Amniotic stem cell (primary cell): ENCODE measurements at places on chromosomes 4 and X.

- no peak for DNase-seq
These were observed 25.1 kb downstream of the PIR start for GRCh38 chrX:15468036-15468435.

DNA sequence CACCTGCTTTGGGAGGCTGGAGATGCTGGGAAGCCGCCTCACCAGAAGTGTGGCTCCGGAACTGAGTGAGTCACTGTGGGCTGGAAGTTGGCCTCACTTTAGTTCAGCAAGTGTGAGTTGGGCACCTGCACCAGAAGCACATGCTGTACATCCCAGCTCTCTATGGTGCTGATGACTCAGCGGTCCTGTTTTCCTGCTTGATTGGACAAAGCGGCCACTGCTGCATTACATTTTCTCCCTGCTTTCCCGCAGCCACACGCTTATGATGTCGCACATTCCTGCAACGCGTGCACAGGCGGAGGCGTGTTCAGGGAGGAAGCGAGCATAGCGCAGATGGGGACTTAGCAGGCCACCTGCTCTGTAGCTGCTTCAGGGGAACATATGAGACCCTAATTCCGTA is 26.7 kb upstream of the CLDN34 start:
- DNase-seq: no peak

DNA sequence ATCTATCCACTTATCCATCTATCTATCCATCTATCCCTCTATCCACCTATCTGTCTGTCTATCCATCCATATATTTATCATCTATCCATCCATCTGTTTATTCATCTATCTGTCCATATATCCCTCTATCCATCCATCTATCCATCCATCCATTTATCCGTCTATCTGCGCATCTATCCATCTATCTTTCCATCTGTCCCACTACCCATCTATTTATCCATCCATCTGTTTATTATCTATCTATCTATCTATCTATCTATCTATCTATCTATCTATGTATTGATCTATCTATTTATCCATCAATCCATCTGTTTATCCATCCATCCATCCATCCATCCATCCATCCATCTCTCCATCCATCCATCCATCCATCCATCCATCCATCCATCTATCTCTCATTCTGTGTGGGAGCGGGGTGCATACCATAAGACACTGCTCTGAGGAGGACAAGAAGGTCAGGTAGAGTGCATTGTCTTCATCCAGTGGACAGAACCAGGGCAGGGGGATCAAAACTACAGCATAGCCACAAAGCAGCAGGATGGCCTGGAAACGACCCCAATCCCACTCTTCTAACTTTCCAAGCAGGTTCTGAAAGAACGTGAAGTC is 53.2 kb upstream of the ENPP6 start:
- DNase-seq: no peak

DNA sequence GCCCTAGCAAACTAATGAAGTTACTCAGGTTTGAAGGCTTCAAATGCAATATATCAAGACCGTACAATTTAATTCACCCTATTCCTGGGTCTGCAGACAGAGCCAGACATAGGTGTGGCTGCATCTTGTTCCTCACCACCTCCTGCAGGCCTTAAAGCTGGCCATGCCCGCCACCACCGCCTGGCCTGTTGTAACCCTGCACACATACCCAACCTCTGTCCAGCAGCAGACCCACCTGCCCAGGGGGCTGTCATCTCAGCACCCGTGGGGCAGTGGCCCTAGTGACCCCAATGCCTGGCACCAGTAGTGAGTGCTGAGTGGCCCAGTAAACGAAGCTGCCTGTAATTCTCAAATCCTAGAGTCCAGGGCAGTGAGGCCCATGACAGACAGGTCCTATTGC is 40.7 kb downstream of the ZBTB49 start:
- no peak for DNase-seq

GRCh38 chr4:88793475-88793874 is 95.8 kb upstream of the NAP1L5 start:
- DNase-seq: no peak

DNA sequence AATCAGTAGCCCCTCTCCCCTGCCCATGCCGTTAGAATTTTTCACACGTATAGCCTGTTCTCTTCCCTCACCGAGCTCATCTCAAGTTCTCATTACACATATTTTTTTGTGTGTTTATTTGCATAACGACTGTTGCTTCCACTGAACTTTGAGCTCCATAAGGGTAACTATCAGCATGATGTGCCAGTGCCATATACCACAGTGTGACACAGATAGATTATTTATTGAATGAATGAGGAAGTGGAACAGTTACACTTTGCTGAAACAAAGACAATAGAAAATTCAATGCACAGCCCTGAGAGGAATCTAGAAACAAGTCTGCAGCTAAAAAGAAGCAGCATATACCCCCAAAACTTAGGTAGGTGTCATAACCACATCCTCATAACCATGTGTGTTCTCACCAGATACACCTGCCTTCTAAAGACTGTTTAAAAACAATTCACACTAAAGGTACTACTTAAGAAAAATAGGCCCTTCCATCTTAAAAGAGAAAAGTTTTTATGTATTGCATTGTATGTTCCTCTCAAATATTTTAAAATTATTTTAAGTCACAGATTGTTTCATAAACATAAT is 389.9 kb downstream of the PACRGL start:
- DNase-seq: no peak

DNA sequence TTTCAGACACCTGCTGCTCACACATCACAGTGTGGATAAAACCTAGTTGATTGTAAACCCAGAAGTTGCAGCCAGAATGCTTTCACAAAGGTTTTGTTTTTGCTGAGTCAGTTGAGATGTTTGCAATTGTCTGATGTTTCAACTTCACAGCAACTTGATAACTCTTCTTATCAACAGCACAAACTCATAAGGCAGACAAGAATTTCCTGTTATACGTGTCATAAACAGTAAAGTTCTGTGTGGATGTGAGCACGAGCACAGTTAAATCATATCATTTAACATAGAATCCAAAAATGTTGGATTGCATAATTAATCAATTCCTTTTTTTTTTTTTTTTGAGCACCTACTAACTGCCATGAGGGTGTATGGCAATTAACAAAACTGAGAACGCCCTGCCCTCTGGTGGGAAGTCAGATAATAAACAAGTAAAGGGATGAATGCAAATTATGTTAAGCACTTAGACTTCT is 512.2 kb downstream of the PDHA2 start:
- no peak for DNase-seq

DNA sequence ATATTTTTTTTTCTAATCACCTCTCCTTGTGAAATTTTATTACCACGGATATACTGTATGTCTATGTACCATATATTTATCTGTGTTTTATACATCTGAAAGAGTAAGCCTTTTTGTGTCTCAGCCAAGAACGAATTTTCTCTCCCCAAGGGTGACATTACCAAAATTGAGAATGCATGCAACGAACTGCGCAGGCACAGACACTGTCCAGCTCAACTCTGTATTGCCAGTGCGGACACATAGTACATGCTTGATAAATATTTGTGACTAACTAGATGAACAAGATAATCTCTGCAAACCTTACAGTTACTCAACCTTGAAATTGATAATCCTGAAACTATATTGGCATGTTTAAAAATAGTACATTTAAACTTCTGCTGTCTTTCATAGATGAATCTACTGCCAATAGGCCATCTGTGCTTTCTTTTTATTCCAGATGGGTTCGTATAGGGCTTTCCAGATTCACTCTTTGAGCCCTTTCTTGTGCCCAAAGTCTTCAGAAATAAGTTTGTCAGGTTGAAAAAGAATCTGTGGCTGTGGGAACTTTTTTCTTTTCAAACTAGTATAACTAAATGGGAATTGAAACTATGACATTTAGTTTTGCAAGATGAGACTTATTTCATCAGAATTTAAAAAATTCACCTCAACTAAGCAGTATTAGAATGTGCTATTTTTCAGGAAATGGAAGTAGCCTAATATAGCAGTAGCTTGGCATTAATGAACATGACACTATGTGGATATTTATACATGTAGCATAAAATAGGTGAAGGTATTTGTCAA is 38.9 kb downstream of the DTHD1 start:
- DNase-seq: no peak

- no peak for DNase-seq
These were observed 246.9 kb upstream of the GPC4 start for GRCh38 chrX:133661962-133662839.

DNA sequence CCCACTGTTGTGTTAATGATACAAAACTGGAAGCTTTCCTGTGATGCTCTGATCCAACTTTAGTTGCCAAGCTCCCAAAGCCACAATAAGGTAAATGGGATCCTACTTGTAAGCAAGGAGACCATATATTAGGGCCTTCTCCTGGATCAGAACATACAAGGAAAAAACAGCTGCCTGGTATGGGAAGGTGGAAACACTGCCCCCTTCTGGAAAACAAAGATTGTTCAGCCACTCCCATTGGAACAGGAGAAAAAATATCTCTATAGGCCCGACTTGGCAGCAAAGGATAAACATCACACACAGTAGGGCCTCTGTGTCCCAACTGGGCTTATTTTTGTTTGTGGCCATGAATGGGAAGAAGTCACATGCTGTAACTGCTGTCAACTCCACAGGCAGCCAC is 166.5 kb downstream of the TBX22 start:
- DNase-seq: no peak

DNA sequence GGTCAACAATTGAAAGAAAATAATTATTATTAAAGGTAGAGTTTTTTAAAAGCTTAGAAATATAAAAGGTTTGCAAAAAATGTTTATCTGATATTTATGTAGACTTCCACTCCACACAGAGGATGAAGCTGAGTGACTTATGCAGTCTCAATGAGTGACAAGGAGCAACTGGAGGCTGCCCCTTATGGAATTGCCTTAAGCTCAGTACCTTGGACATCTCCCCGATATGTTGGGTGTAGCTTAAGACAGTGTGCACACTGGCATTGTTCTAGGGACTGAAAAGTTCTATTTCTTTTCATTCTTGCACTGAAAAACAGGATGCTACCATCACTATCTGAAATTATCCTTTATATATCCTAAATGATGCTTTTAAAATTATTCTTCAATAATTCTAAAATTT is 292.1 kb downstream of the PRDM5 start:
- DNase-seq: no peak

DNA sequence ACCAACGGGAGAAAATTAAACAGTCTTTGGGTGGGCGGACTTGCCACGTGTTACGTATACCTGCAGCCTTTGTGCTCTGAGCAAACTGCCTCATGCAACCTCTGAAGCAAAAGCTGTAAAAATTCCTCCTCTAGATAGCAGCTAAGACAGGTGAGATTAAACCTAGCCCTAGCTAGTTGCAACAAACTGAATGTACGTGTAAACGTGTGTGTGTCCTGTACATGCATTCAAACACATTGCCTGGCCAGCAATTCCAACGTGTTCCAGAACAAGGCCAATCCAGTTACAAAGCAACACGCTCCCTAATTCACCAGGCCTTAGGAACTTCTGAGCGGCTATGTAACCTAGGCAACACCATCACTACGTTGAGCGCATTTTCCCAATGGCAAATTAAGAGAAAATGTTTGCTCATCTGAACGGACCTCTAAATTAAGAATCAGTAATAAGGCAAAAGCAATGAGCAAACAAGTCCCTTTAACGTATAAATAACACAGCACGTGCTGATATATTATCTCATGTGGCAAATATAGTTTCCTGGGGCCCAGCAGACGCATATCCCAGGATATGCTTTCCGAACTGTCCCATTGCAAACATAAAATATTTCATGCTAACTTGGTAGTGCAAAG is 792 bp downstream of the PPID start:
- no peak for DNase-seq

GRCh38 chrX:107706309-107706708 is 69.3 kb downstream of the TSC22D3 start:
- no peak for DNase-seq

DNA sequence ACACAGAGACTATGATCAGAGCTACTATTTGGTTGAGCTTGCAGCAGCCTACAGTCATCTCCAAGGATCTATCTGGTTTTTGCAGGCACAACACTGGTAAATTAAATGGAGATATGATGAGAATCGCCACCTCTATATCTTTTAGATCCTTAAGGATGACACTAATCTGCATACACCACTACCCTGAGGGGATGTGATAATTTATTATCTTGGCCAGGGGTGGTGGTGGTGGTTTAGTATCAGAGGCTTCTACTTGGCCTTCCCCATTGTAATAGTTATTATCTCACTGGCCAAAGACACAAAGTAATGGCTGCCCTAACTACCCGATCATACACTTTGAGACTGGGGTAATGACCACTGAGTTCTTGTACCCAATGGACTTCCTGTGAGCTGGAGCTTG is 21.2 kb downstream of the CCDC160 start:
- no peak for DNase-seq

DNA sequence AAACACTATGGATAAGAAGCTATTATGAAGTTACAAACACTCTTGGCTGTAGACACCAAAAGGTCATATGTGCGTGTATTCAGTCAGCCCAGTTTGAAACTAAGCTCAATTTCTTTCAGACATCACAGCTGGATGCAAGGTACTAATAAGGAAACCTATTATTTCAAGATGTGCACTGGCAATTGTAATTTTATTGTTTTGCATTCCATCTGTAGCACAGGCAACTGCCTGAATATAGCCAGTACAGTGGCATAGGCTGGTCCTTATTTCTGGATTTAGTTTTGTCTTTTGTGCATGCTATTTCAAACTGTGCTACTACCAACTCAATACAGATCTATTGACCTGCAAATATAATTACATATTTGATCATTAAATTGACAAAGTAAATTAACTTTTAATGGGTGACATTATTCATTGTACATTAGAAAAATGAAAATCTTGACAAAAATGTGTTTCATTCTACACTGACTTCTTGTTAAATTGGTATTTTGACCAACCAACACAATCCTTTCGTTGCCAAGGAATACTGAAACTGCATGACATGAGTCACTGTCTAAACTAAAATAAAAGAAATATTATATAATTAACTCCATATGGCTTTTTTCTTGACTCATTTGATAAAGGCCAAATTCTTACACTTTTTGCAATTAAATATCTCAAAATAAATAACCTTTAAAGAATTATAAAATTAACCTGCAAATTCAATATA is 594.3 kb upstream of the ADGRL3 start:
- DNase-seq: peak; percentile 46

- DNase-seq: no peak
These were observed 40.3 kb downstream of the NHS start for GRCh38 chrX:17415242-17415810.

- no peak for DNase-seq
These were observed 1890.7 kb upstream of the PCDH10 start for GRCh38 chr4:131258361-131258760.

- no peak for DNase-seq
These were observed 5.5 kb upstream of the PAK3 start for GRCh38 chrX:111090458-111090857.

- DNase-seq: no peak
These were observed 975.4 kb upstream of the NDST4 start for GRCh38 chr4:116088771-116089170.

DNA sequence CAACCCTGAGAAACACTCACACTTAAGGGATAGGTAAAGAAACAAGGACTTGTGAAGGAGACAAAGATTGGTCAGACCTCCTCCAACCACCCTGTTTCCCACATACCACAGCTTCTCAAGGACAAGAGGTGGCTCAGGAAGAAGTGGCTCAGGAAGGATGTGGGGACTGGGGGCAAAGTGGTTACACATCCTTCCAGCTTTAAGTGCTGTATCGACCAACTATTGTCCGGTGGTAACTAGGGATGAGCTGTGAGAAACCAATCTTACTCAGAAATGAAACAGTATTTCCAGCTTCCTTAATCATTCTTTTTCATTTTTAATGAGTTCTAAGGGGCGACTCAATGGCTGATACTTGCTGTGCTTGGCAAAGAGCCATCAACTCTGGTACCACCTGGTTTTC is 8.5 kb upstream of the LHFPL1 start:
- no peak for DNase-seq
